ENCODE measurements at places on chromosomes 6 and 20.

- DNase-seq = no peak
These were observed 132.3 kb downstream of the PFDN4 start for GRCh38 chr20:54340206-54340605.

GRCh38 chr6:143570147-143570853 is 58.8 kb upstream of the FUCA2 start:
- no peak for DNase-seq

GRCh38 chr20:36184816-36185776 is 30.6 kb downstream of the EPB41L1 start:
- DNase-seq = no peak

DNA sequence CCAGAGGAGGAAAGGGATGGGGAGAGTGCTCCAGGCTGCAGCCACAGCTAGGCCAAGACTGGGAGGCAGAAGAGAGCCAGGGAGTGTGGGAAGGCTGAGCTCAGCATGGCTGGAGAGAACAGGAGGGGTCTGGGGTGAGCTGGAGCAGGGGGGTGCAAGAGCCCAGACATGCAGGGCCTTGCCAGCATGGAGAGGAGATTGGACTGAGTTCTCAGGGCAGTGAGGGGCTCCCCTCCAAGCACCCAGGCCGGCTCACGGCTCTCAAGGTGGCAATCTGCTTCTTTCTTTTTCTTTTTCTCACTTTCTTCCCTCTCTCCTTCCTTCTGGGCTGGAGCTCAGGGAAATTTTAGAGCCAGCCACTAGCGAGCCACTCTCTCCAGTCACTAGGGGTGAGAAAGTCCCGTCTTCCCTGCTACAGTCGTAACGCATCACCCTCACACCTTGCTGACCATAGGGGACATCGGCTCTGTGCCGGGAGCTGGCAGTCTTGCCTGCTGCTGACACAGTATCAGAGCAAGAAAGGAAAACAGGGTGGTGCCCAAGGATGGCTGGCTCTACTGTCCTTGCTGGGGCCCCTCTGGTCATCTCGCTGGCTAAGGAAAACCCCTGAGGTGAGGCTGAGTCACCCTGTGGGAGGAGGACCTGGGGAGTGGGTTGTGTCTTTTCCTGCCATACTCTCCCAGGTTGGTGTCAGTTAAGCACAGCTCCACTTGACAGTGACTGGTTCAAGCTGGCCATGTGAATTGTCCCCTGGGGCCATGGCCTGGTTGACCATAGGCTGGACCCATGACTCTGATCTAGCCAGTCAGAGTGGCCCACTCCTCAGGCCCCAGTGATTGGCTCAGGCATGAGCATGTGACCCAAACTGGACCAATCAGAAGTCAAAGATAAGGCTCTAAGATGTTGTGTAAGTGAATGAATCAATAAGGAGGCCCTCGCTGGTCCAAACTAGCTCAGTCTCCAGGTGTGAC is 135.1 kb upstream of the PMEPA1 start:
- DNase-seq = no peak

DNA sequence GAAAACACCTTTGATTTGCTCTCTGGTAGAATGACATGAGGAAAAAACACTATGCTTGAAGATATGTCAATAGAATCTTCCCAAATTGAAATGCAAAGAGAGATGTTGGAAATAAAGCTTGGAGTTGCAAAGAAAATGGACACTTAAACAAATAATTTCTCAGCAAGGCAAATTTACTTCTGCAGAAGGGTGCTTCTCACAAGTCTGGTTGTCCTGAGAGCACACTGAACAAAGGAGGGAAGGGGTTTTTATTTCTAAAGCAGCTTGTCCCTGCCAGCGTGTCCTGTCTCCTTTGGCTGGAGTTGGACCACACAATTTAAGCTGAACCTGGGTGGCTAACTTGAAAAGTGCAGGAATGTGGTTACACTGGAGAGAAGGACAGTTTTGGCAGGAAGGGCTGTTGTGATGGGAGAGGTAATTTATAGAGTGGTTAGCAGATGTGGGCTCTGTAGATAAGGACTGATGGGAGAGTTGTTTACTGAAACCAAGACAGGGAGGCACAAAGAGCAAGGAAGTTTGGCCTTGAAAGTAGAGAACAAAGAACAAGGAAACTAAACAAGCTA is 454.6 kb upstream of the EYS start:
- DNase-seq = no peak

- no peak for DNase-seq
These were observed 1.3 kb downstream of the LY6G6C start for GRCh38 chr6:31720196-31720770.

- DNase-seq = no peak
These were observed 173.0 kb downstream of the GMDS start for GRCh38 chr6:2072453-2072852.

GRCh38 chr20:62969179-62969760 is 16.8 kb downstream of the SLC17A9 start:
- no peak for DNase-seq

- DNase-seq = no peak
These were observed 593.0 kb upstream of the CITED2 start for GRCh38 chr6:139967497-139967896.
